Left lung (tissue), 14 donors: ENCODE measurements at places on chromosomes 12 and 14.

DNA sequence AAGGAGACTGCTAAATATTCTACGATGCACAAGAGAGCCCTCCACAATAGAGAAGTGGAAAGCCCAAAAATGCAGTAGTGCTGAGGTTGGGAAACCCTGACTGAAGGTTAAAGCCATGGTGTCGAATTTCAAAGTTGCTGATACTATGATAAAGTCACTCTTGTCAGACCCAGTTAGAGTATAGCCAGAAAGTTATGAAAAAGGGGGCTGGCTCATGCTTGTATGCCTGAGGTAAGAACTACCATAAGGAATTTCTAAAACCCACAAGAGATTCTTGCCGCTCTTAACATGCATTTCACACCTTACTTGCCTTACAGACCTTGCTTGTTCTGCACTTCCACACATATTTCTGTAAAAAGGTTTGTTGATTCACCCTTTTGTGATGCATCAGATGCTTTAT is 184.6 kb downstream of the SLC6A15 start:
- no peak for DNase-seq

DNA sequence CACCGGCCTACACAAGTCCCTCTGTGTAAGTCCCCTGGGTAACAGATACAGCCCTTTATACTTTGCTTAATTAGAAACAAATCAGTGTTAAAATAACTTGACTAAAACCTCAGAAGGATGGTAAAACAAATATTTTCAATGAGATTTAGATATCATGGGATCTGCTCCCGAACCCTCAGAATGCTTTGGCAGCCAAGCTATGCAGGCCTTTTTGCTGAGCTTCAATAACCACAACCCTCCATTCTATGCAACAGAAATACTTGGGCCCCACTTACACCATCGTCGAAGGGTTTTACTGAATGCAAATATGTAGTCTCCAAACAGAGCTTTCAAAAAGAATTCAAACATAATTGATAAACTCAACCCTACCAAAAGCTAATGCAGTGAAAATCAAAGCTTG is 29.3 kb upstream of the PITPNM2 start:
- DNase-seq, result no peak

DNA sequence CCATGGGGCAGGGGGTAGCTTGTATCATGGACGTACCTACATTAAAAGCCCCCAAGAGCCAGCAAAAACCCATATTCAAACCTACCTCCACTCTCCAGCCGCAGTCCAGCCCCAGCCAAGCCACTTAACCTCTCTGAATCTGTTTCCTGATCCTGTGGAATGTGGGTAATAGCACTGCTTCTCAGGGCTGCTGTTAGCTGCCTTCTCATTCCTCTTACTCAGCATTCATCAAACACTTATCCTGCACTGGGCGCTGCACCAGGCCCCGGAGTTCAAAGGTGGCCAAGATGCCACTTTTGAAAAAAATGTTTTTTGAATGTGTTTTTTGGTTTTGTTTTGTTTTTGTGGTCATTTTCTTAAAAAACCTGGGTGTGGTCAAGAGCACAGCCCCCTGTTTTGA is 237.4 kb downstream of the CHST11 start:
- DNase-seq, result no peak

DNA sequence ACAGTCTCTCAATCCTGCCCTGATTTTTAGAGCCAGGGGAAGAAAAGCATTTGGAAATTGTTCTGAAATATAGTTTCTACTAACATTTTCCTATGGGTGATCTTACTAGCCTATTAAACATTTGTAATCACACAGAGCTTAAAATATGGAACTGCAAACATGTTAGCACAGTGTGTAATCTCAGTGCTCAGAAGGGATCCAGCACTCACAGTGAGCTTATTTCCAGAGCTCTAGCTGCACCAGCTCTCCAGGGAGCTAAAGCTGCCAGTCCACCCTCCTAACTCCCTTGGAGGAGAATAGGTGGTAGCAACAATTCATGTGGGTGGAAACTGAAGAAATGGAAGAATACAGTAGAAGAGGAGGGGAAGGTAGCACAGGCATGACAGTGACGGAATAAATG is 64.9 kb upstream of the SYT1 start:
- DNase-seq, result no peak

DNA sequence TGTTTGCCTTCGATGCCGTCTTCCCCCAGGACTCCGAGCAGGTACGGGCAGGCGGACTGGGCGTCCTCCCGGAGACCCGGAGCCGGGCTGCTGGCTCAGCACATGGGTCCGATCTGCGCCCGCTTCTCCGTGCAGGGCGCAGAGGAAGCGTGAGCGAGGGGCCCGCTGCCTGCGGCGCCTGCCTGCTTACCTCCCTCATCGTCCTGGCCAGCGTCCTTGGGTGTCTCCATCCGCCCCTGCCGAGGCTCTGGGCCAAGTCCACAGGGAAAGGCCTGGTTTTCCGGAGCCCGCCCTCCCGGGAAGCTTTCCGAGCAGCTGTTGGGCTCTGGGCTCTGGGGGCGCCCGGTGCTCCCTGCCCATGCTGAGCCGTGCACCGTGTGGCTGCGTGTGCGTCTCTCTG is 33.5 kb downstream of the KIF26A start:
- DNase-seq, result no peak

DNA sequence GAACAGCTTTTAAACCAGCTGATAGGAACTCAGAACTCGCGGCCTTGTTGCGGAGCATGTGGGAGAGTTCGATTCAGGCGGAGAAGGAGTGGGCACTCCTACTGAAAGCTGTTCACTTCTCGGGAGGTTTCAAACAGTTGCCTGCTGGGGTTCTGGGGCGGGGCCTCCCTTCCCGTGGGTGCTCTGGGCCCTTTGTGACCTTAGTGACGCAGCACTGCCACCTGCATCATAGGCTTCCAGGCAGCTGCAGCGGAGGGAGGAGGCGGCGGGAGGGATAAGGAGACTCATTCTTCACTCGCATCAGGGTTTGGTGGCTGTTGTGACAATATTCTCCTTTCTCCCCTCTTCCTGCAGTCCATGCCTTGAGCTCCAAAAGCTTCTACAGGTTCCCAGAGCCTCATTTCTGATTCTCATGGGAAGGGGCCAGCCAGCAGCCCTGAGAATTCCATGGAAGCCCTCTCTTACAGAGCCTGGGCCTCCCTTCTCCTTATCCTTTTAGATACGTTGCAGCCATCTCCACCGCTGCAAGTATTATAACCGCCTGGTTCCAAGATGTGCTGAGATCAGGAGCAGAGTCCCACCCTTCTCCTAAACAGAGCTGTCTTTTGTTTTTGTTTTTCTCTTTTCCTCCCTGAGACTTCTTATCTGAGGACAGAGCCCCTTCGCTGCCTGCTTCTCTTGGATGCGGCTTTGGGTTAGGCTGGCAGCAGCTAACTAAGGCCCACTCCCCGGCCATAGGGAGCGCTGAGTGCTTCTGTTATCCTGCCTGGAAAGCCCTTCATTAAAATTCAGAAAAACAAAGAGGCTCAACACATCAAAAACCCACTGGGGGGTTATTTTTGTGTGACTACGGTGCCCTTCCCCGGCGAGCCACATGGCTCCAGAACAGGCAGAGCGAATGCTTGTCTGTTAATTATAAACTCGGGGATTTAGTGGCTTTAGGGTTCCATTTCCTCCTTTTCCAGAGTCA is 67.6 kb upstream of the GPATCH2L start:
- no peak for DNase-seq

DNA sequence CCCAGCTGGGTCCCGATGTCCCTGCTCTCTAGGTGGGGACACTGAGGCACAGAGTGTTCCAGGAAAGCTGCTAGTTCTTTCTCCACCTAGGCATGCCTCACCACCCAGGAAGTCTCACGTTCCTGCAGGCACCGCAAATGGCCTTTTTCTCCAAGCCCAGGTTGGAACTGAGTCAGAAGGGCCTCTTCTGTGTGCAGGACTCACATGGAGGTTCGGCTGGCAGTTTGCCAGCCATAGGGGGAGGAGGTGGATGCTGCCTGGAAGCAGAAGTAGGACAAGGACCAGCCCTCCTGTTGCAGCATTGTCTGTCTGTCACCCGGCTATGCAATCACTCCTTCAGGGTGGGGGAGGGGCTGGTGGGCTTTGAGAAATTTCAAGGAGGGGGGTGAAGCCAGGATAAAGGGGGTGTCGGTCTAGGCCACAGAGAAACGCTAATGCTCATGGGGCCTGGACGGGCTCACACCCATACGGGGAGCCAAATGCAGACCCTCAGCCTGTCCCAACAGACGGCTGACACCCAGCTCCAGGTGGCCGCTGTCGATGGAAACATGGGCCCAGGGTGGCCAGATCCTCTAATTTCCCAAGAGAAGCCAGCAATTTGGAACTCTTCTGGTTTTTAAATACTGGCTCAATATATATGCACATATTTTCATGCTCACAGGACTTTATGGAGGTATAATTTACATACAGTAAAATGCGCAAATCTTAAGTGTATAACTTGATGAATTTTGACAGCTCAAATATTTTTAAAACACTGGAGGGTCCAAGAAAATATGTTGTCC is 120.5 kb downstream of the PHETA1 start:
- no peak for DNase-seq

GRCh38 chr12:123976227-123976826 is 3.3 kb downstream of the ZNF664 start:
- no peak for DNase-seq

GRCh38 chr12:49672301-49673217 is 34.6 kb downstream of the FMNL3 start:
- no peak for DNase-seq

GRCh38 chr14:33259764-33260163 is 321.1 kb downstream of the NPAS3 start:
- no peak for DNase-seq

- DNase-seq, result no peak
These were observed 46.7 kb downstream of the ERH start for GRCh38 chr14:69351385-69351784.

DNA sequence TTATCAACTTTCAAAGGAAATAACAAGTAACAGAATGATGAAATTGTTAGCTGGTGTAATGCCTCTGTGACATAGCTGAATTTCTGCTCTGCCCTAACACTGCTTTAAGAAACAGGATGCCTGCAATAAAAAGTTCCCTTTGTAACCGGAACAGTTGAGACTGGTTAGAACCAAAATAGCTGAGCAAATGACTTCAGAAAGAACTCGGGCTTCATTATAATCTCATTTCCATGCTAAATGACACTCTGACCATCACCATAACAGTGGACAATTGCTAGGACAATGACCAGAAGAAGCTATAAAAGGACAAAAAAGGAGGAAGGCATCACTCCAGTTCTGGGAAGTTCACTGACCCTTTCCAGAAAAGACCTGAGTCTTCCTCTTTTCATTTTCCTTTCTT is 23.5 kb upstream of the PYGL start:
- DNase-seq, result no peak

GRCh38 chr12:121096199-121096798 is 36.4 kb upstream of the P2RX7 start:
- DNase-seq, result no peak
